ENCODE measurements at places on chromosomes 2 and 18.

DNA sequence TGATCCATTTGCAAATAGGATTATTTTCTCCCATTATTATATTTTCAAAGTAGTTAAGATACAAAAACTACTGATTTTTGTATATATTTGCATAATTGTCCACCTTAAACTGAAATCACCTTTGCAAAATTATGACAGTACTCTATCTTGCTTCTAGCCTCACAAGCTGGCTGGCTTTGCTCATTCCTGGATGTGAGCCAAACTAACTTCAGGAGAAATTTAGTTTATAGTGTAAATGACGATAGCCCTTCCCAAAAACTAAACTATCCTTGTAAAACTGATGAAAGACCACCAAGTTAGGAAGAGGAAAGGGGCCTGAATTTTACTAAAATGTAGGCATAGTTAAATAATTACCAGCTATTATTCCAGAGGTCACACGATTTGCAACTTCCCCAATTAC lies 87.3 kb downstream of the ADD2 start:
- DNase-seq: no peak

DNA sequence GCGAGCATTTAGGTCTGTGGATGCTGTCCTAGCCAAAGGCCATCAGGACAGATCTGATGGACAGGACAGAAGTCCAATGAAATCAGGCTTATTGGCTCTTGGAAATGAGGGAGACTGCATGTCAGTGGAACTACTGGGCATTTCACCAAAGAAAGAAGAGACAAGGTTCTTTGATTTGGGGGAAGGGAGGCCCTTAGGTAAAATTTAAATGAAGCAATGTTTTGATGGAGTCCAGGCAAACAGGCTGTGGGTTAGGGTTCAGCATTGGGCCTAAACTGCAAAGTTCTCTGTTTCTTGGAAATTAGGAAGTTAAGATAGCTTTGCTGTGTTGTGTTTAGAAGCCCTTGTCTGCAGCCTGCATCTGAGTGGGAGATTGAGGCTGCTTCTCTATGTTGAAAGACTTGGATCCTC lies 31.6 kb upstream of the RNF149 start:
- DNase-seq: no peak

DNA sequence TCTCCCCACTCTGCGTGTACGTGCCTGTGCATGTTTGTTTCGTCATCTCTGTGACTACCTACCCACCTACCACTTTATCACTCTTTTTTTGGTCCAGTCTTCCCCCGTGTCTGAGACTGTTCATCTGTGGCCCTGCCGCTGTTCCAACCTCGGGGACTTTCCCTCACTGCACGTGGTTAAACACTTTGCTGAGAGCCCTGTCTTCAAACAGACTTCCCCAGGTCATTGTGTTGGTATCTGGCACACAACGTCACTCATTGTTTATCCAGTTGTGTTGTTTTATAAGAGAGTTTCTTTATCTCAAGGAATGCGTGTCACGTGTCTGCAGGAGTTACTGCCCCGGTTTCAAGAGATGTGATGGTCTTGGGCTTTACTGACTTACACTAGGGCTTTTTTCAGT lies 262.0 kb upstream of the RASGRP3 start:
- no peak for DNase-seq

GRCh38 chr2:9355716-9356115 lies 67.6 kb downstream of the ITGB1BP1 start:
- DNase-seq: no peak

GRCh38 chr2:171531836-171532450 lies 9.7 kb downstream of the CYBRD1 start:
- DNase-seq: no peak

- no peak for DNase-seq
These were observed 1.9 kb downstream of the BIN1 start for GRCh38 chr2:127104881-127105655.

GRCh38 chr2:165815299-165816141 lies 21.5 kb upstream of the GALNT3 start:
- DNase-seq: no peak

DNA sequence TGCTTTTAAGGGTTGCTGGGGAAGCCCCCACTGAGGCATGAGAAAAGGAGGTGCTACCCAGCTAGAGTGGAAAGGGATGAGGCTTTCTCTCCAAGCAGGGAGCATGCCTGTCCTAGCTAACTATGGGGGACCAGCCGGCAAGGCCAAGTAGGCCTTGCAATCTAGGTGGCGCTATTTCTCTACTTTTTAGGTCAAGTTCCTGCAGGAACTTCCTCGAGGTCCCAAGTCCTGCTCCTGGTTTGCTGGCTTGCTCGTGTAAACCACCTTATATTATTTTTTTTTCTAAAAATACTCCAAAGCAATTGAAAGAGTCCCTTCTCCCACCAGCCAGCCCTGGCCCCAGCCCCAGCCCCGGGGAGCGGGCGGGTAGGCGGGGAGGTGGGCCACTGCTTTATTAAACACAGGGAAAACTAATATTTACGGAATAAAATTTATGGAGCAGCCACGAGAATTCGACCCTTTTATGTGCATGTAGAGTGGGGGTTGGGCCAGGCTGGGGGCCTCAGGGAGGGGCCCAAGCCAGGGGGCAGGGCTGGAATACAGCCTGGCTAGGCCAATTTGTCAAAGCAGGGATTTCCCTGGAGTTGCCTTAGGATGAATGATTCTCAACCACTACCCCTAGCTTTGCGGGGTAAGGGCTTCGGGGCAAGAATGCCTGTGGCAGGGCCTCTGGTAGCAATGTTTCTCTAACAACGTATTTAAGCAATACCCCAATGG lies 12.8 kb upstream of the IHH start:
- peak; percentile 75 for DNase-seq

- peak; percentile 3 for DNase-seq
These were observed 893.8 kb upstream of the POU3F3 start for GRCh38 chr2:103960129-103960513.

GRCh38 chr2:189020179-189020578 lies 46.0 kb downstream of the COL3A1 start:
- no peak for DNase-seq

- no peak for DNase-seq
These were observed 72.4 kb downstream of the ZNF521 start for GRCh38 chr18:25279556-25279955.

DNA sequence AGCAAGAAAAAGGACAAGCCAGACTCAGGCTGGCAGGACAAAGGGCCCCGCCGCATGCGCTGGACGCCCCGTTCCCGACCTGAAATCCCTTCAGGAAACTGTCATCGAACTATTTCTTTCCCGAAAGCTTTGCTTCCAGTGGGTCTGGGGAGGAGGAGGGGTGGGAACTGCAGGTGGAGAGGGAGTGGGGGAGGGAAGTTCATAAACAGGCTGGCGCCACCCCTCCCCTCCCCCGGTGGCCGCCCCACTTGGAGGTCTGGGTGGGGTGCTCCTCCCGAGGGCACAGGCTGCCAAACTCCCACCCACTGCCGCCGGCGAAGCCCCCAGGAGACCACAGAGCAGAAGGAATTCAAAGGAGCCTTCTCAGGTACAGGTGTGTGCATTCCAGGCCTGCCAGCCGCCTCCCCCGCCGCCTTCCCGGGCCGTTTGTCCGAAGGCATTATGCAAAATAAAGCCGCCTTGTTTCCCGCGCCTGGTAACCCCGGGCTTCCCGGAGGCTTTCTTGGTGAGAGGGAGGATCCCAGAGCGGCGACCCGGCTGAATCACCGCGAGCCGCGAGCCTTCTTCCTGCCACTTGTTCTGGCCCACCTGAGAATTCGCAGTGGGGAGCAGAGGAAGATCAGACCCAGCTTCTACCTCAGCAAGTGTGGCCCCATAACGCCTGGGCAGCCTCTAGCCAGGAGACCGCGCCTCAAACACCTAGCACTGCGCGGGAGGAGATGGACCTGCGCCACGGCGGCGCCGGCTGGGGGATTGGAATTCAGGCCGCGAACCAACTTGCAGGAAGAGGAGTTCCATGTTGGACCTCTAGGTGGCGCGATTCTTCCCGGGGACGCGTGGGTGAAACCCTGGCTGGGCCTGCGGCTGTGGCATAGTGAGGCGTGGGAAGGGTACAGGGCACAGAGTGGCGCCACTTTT lies 101.9 kb downstream of the FOXI3 start:
- no peak for DNase-seq

GRCh38 chr2:45816272-45816671 lies 164.8 kb downstream of the PRKCE start:
- DNase-seq: no peak

DNA sequence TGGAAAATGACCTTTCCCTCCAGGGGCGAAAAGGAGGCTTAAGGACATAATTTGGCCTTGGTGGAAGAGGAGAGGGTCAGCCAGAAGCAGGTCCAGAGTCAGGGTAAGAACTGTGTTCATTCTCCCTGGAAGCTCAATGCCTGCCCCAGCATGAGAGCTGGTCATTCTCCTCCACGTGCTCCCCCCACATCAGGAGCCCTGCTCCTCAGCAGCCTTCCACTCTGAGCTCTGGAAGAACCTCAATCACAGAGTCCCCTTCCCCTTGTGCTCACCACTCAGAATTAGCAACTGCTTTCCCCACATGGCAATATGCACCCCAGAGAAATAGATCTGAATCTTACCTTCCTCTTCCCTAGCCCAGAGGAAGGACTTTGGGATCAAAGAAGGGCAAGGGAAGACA lies 115.4 kb downstream of the TMEM200C start:
- DNase-seq: no peak

- no peak for DNase-seq
These were observed 31.0 kb downstream of the EIF2AK3 start for GRCh38 chr2:88596141-88596830.

GRCh38 chr2:183998797-183999190 lies 599.5 kb upstream of the ZNF804A start:
- DNase-seq: no peak

GRCh38 chr2:240872317-240873097 lies 3.9 kb downstream of the AGXT start:
- DNase-seq: no peak

- DNase-seq: peak; percentile 38
These were observed 164.6 kb downstream of the VWC2L start for GRCh38 chr2:214575465-214575864.

GRCh38 chr2:26195040-26195984 lies 22.4 kb downstream of the GAREM2 start:
- no peak for DNase-seq

DNA sequence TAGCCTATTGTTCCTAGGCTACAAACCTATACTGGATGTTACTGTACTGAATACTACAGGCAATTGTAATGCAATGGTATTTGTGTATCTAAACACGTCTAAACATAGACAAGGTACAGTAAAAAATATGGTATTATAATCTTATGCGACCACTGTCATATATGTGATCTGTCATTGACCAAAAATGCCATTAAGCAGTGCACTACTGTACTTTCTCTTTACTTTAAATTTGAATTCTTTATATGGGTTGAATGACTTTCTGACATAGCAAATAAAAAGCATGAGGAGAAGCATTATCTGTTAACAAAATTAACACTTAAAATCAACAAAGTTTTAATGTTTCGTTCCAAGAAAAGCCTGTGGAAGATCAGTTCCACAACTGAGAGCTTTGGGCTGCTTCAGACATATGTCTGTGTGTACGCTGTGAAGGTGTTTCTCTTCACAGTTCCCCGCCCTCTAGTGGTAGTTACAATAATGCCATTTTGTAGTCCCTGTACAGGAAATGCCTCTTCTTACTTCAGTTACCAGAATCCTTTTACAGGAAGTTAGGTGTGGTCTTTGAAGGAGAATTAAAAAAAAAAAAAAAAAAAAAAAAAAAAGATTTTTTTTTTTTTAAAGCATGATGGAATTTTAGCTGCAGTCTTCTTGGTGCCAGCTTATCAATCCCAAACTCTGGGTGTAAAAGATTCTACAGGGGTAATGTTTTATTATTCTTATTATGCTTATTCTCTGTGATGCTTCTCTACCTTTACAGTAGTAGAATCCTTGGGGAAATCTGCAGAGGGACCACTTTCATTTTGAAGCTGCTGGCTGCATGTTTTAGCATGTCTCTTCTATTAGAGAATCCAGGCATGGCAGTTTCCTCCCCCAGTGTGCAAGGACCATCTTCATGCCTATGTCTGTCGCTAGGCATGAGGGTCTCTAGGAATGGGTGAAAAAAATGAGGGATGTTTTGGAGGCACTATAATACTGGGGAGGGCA lies 54.5 kb downstream of the SCN2A start:
- peak; percentile 97 for DNase-seq

GRCh38 chr2:79511320-79511951 lies 1.4 kb upstream of the CTNNA2 start:
- no peak for DNase-seq

DNA sequence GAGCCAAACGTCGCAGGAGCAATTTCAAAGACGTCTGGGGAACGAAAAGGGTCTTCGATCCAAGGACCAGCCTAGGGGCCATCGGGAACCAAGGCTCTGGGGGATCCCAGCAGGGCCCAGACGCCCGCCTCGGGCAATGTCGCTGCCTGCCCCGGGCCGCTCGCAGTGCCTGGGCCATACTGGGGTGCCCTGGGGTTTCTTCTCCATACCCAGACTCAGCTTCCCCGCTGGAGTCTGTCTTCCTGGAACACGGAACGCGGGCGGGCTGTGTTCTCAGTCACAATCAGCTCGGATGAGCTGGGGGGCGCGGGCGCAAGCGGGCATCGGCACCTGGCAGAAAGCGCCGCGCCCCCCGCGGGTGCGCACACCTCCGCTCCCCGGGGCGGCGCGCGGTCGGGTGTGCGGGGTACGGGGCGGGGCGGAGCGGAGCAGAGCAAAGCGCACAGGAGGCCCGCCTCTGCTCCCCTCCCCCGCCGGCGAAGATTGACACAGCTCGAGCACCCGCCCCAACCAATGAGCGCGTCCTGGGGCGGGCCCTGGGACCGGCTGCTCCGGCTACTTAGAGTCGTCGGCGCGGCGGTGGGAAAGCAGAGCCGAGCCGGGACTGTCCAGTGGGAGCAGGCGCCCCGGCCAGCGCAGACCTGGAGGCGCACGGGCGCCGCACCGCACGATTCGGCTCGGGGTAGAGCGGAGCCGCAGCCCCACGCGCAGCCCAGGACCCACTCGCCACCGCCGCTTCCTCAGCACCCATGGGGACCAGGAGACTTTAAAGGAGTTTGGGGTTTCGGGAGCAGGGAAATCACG lies at the start of gene LRATD1:
Gene LRATD1, plus strand, starts transcription at position 585 of the 804 bp plus-strand sequence. CDS start 1,263 bp downstream, outside the sequence.
- peak; percentile 62 for DNase-seq

GRCh38 chr18:13500869-13501542 lies 225.4 kb downstream of the FAM210A start:
- peak; percentile 31 for DNase-seq

GRCh38 chr2:227415538-227416424 lies 28.0 kb upstream of the SCYGR1 start:
- DNase-seq: no peak

GRCh38 chr2:232892843-232893242 lies 22.8 kb downstream of the SNORC start:
- DNase-seq: no peak

GRCh38 chr2:203898657-203899056 lies 31.1 kb downstream of the CTLA4 start:
- DNase-seq: no peak

GRCh38 chr2:46032996-46033395 lies 264.2 kb upstream of the EPAS1 start:
- DNase-seq: no peak

- DNase-seq: no peak
These were observed 194.0 kb downstream of the ZFP36L2 start for GRCh38 chr2:43032213-43033015.

GRCh38 chr2:8527676-8528075 lies 154.2 kb upstream of the ID2 start:
- no peak for DNase-seq

DNA sequence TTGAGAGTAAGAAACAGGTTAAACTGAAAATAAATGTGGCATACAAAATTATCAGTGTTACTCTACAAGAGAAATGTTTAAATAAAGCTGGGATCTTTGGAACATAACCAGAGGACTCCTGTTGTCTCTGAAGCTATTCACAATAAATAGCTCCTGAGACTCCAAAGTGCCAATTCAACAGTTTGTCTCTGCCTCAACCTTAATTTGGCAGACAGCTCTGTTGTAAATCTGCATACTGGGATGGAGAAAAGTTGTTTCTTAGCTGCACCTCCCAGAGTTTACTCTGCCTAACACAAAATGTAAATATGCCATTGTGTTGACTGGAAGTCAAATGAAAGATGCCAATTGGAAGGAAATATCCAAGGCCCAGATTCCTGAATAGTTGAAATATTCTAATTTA lies 238.5 kb upstream of the EPHA4 start:
- DNase-seq: no peak

Data from NCI-H1694 treated with DMSO at 0.1 percent for 48 hours (cell line).